T-helper 17 cell (primary cell): ENCODE measurements at places on chromosomes 16 and 17.

DNA sequence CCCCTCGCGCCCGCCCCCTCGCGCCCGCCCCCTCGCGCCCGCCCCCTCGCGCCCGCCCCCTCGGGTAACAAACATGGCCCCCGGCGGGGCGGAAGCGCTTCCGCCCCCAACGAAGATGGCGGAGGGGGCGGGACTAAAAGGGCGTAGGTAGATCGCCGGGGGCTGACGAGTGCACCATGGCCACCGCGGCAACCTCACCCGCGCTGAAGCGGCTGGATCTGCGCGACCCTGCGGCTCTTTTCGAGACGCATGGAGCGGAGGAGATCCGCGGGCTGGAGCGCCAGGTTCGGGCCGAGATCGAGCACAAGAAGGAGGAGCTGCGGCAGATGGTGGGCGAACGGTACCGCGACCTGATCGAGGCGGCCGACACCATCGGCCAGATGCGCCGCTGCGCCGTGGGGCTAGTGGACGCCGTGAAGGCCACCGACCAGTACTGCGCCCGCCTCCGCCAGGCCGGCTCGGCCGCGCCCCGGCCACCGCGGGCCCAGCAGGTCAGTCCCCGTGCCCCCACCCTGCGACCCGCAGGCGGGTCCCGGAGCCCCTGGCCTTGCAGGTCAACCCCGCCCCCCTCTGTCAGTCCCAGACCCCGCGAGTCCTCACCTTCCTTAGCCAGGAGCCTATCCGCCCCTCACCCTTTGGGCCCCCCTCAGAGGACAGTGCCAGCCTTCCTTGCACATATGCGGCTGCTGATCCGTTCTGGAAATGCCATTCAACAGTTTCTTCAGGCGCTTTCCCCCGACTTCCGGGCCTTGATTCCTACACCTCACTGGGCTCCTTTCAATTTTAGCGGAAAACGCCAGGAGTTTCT is at the start of gene COG1:
Gene COG1 (plus strand): TSS at position 162 of the 808 bp plus-strand sequence. CDS start 15 bp downstream, at position 177.
- peak; percentile 86 for DNase-seq

DNA sequence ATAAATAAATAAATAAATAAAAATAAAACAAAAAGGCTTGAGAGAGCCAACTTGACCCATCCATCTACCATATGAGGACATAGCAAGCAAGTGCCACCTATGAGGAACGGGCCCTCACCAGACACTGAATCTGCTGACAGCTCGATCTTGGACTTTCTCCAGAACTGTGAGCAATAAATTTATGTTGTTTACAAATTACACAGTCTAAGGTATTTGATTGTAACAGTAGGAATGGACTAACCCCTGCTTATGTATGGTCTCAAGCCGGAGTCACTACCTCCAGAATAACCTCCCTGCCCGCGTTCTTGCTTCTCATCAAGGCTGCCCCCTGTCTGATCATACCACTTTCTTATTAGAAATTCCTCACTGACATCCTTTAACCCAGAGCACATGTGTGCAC is 9.9 kb downstream of the SLC5A11 start:
- DNase-seq, result no peak

DNA sequence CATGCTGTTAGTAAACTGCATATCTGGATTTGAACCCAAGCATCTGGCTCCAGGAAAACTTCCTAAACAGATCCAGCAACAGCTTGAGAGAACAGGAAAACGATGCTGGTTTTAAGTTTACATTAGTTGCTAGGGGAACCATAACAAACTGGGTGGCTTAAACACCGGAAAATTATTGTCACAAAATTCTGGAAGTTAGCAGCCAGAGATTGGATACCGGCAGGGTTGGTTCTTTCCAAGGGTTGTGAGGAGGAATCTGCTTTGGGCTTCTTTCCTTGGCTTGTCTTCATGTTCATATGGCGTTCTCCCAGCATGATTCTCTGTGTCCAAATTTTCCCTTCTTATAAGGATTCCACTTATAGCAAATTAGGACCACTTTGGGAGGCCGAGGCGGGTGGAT is 276.9 kb upstream of the TOM1L1 start:
- DNase-seq, result no peak

- DNase-seq, result no peak
Observed at GRCh38 chr17:38536661-38537060, 69.1 kb downstream of the SRCIN1 start.

- DNase-seq, result no peak
Observed at GRCh38 chr16:11200592-11200991, 55.4 kb downstream of the SOCS1 start.

- no peak for DNase-seq
Observed at GRCh38 chr16:1745900-1746692, 25.2 kb downstream of the NME3 start.

DNA sequence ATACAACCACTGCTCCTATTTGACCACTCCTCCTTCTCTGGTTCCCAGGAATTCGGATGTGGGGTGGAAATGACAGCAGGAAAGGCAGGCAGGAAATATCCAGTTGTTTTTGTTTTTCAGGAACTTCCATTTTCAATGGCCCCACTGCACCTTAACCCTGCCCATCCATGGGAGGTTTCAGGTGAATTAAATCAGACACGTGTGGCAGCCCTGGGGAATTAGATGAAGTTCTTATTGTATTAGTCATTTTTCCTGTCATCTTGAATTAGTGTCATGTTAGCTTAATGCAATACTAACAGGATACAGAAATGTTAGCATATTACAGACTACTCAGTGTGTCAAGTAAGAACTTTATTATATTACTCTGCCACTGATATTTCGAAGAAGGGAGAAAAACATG is 146.4 kb downstream of the CHD9NB start:
- DNase-seq, result no peak

DNA sequence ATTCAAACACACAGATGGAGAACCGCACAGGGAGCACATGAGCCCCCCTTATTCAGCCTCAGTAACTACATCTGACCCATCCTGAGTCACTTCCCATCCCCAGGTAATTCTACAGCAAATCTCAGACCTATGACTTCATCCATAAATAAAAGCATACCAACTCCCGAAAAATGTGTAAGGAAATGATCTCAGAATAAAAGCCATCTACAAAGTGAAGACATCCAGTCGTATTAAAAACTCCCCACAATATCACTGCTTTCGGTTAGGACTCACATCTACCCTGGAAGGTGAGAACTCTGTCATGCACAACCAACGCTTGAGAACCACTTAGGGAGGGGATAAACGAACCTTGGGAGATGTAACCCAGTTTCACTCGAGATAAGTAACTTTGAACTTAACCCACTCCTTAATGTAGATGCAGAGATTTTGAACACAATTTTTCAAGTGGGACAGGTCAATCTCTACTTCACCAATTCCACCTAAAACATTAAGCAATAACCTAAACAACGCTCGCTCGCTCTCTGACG is 1.3 kb downstream of the USP36 start:
- DNase-seq, result no peak

GRCh38 chr16:82241469-82242052 is 71.5 kb upstream of the MPHOSPH6 start:
- no peak for DNase-seq

DNA sequence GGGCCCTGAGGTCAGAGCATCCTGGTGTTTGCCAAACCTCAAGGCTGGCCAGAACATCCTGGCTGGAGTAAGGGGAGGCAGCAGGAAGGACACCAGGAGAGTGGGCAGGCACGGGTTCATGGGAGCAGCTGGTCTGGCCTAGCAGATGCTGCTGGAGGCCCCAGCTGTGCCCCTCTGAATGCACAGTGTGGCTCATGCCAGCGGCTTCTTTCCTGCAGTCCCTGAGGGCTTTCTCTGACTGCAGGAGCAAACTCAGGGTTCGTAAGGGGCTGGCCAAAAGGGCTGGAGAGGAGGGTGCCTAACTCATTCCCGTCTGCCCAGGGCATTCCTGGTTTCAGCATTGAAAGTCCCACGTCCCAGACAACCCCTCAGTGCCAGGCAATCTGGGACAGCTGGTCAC is 78.7 kb downstream of the ZDHHC7 start:
- no peak for DNase-seq

- DNase-seq, result no peak
Observed at GRCh38 chr16:85888405-85889331, 10.3 kb upstream of the IRF8 start.

- DNase-seq, result no peak
Observed at GRCh38 chr17:50769884-50770283, 2.6 kb upstream of the ANKRD40CL start.

- no peak for DNase-seq
Observed at GRCh38 chr16:51569203-51569931, 418.3 kb upstream of the SALL1 start.

GRCh38 chr16:72740347-72740746 is 307.6 kb downstream of the ZFHX3 start:
- no peak for DNase-seq

DNA sequence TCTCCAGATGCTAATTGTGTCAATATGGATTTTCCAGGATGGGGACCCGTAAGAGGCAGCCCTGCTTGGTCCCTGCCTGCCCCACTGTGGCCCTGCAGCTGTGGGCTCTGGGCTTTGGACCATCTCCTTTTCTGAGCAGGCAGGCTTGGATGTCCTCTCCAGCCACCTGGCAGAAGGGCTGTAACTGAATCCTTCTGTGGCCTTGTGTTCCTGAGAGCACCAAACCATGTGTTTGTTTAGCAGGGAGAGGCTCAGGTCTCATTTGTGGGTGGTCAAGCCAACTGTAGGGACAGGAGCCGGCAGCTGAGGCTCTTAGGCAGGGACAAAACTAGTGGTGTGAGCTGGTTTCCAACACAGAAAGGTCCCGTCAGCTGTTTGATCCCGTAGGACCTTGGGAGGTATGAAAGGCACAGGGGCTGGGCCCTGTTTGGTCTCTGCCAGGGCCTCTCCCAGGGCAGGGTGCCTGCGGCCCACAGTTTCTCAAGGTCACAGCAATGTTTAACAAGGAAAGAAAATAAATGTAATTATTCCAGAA is 18.5 kb downstream of the SEC14L5 start:
- no peak for DNase-seq

DNA sequence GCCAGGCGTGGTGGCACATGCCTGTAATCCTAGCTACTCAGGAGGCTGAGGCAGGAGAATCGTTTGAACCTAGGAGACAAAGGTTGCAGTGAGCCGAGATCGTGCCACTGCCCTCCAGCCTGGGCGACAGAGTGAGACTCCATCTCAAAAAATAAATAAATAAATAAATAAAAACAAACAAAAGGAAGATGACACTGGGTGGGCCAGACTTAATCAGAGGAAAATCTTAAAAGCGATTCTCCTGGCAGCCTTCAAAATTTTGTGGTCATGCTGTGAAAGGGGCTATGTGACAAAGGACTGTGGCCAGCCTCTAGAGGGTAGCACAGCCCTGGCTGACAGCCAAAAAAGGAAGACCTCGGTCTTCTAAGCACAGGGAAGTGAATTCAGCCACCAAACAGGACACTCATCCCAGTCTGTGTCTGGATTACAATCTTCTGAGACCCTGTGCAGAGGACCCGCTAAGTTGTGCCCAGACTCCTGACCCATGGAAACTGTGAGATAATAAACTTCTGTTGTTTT is 391.1 kb downstream of the CNTNAP4 start:
- DNase-seq, result no peak

DNA sequence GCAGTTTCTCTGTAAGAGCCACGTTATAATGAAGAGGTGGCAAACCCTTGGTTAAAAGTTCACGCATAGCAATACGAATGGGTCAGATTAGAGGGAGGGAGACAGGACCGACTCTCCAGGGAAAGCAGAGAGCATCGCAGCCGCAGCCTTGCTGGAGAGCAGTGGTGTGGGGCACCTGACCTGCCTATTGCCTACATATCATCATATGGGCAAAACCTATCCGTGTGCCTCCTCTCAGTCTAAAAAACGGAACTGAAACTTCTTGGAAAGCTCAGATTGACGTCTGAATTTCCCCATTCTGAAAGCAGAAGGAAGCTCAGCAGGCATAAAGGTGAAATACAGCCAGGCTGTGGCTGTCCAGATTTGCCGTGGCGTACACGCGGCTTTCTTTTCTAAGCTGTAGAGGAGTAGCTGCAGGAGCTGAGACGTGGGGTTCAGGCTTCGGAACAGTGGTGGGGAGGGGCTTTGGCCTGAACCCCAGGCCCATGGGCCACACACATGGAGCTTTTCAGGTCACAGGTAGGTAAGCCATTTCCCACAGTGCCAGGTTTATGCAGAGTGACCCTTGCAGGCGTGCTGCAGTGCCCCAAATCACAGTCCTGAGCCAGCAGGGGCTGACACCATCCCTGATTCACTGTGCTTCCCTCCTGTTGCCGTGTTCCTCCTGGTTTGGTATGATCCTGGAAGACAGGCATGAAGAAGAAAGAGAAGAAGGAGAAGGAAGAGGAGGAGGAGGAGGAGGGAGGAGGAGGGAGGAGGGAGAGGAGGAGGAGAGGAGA is 41.6 kb upstream of the TNRC6C start:
- no peak for DNase-seq

GRCh38 chr17:51684214-51684613 is 423.9 kb downstream of the UTP18 start:
- no peak for DNase-seq

DNA sequence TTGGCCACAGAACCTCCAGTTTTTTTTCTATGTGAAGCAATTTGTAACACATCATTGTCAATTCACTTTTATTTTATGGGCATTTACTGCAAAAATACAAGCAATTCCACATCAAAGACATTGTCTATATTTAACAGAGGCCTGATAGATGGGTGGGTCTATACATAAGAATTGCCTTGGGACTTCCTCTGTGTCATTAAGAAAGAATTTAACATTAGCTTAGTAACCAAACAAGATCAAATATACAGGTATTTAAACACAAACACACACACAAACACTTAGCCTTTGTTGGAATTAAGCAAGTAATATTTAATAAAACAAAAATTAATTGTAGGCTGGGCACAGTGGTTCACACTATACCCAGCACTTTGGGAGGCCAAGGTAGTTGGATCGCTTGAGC is 4.3 kb upstream of the PITPNC1 start:
- DNase-seq, result no peak

- peak; percentile 38 for DNase-seq
Observed at GRCh38 chr16:28873543-28874201, 4.6 kb upstream of the ATP2A1 start.

DNA sequence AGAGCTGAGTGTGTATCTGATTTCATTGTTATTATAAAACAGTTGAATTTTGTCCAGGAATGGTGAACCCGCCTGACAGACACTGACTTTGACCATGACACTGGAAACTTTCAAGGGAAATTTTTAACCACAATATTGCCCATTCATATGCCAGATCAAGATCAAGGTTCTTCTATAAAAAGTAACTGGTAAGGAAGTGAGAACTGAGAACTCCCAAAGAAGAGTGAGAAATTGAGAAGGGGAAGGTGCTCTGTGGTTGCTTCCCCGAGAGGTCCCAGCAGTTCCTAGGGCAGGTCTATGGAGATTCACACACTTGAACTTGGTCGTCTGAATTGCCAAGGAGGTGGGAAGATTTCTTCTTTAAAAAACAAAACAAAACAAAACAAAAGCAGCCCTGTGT is 27.3 kb downstream of the SLC6A4 start:
- no peak for DNase-seq

GRCh38 chr17:61048376-61049106 is 351.1 kb upstream of the TBX2 start:
- no peak for DNase-seq

- DNase-seq, result no peak
Observed at GRCh38 chr16:69073181-69073702, 32.2 kb upstream of the HAS3 start.

GRCh38 chr16:78577630-78578029 is 478.2 kb downstream of the WWOX start:
- no peak for DNase-seq
